A549 treated with DMSO at 1 μM for 4 hours (cell line): ENCODE measurements at places on chromosomes 4 and X. TPM values are rescaled to one million over a fixed set of nuclear protein-coding genes. Genes with fewer than 3 reads are reported as not detected.

Gene SMIM10L2A
- 0.17 to 0.29 TPM (median 0.17 TPM) in 5 replicates for total RNA-seq

Gene RHOXF1
- 0.12 TPM in 1 of 5 replicates, not detected in the others for total RNA-seq

Gene ARHGEF38
- total RNA-seq, result not detected in 5 replicates

Gene SHROOM3
- total RNA-seq, result 3.6 to 5.6 TPM (median 5.0 TPM) in 5 replicates

Gene ADAMTS3
- 0.02 TPM in 1 of 5 replicates, not detected in the others for total RNA-seq

Gene PABPC1L2A
- total RNA-seq, result not detected in 5 replicates

Gene ETDA
- not detected in 5 replicates for total RNA-seq

Gene HHIP
- 0.71 to 1.2 TPM (median 0.84 TPM) in 5 replicates for total RNA-seq

Gene CNOT6L
- total RNA-seq, result 8.0 to 12.4 TPM (median 11.4 TPM) in 5 replicates

Gene SHROOM4
- not detected in 5 replicates for total RNA-seq

Gene HDAC6
- total RNA-seq, result 25.5 to 31.5 TPM (median 30.2 TPM) in 5 replicates

Gene NBDY
- total RNA-seq, result 52.1 to 65.6 TPM (median 53.4 TPM) in 5 replicates

Gene DCAF12L2
- 0.13 to 0.21 TPM (median 0.16 TPM) in 4 of 5 replicates, not detected in the other for total RNA-seq

Gene CNKSR2
- 2.4 to 3.7 TPM (median 3.1 TPM) in 5 replicates for total RNA-seq

Gene SRPX2
- total RNA-seq, result 2.4 to 3.4 TPM (median 3.0 TPM) in 5 replicates

Gene HELT
- not detected in 5 replicates for total RNA-seq

Gene MYOZ2
- total RNA-seq, result 0.02 TPM in 1 of 5 replicates, not detected in the others

Gene PNMA6A
- 4.3 to 5.3 TPM (median 4.8 TPM) in 5 replicates for total RNA-seq

Gene UBA6
- total RNA-seq, result 16.5 to 27.4 TPM (median 22.1 TPM) in 5 replicates

Gene CMC4
- 14.3 to 15.9 TPM (median 14.9 TPM) in 5 replicates for total RNA-seq

Gene RENBP
- 0.07 to 0.16 TPM (median 0.09 TPM) in 4 of 5 replicates, not detected in the other for total RNA-seq

Gene TSPAN7
- total RNA-seq, result 2.9 to 3.6 TPM (median 3.2 TPM) in 5 replicates

Gene PPEF2
- total RNA-seq, result not detected in 5 replicates
